Smooth muscle cell of the brain vasculature (primary cell): ENCODE measurements at places on chromosomes 1 and 21.
A peak's percentile ranks its signal among the peaks of the same experiment; 100 is the strongest.

DNA sequence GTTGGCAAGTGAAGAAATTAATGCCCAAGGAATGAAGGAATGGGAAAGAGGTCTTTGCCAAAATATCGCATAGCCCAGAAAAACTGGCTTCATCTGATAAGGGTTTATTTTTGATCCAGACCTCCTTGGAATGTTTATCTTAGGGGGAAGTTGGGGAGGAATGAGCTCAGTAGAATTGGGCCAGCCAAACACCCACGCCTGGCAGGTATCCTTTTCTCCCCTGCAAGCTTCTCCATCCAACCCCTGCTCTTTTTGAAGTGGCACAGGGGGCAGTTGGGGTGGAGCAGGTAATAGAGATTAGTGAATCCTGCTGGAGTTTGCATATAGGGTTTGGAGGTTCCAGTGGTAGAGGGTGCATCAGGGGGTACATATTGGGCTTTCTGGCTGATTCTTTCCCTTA is 21.1 kb downstream of the INTS3 start:
- no peak for DNase-seq

- no peak for DNase-seq
These were observed 58.0 kb downstream of the NKAIN1 start for GRCh38 chr1:31181515-31182343.

DNA sequence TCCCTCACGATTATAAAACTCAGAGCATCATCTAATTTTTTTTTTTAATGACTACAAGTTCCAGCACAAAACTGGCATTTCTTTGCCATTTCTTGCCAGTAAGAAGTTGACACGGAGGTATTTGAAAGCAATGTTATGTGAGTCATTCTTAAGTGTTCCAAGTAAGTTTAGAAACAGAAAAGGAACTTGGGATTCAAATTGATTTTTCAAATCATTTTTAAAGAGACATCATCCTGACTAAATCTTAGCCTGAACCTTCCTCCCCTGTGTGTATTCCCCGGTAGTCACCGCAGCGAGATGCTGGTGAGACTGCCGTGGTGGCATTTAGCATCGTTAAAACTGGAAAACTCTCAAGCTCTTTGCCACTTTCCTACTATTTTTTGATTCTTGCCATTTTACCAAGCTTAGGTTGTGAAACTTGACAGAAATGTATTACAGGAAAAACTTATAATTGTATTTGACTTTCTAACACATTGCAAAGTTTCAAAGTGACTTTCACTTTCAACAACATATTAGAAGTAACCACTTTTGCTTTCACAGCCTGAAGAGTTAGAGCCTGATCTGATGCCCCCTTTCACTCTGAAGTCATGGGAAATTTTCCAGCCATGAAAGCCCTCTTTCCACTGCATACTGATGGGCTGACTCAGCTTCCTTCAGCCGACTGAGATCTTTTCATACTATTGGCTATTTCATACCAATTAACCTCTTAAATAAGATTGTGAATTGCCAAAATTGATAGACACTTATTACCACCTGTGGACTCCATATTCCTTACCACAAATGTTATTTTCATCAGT is 61.4 kb downstream of the OLFML2B start:
- DNase-seq = peak; percentile 45

GRCh38 chr1:32713081-32713480 is 10.5 kb upstream of the SYNC start:
- DNase-seq = no peak

DNA sequence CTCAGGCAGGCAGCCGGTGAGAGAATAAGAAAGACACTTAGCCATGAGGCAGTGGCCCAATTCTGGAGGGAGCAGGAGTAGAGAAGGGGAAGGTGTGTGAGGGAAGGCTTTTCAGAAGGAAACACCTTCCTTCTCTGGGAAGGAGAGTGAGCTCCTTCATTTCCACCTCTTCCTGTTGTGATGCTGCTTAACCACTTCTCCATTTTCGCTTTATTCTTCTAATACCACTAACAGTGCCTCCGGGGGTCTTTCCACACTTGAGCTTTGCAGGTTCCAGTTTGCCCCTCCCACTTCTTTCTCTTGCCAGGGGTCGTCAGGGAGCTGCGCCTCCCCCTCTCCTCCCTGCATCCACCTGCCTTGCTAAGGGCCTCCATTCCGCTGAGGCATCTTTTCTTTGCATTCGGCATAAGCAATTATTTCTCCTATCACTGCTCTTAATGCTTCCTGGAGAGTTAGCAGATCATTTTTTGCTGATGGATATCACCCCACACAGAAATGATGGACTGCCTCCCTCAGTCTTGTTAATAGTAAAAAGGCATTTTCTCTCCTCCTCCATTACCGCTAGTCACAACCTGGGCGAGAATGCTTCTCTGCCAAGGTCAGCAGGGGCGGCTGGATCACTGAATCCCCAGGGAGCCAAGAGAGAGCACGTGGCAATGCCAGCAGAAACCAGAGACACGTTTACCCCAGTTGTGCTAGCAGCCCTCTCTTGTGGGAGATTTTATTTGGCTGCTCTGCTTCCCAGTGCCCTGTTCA is 74.8 kb downstream of the ELAVL4 start:
- DNase-seq = no peak

DNA sequence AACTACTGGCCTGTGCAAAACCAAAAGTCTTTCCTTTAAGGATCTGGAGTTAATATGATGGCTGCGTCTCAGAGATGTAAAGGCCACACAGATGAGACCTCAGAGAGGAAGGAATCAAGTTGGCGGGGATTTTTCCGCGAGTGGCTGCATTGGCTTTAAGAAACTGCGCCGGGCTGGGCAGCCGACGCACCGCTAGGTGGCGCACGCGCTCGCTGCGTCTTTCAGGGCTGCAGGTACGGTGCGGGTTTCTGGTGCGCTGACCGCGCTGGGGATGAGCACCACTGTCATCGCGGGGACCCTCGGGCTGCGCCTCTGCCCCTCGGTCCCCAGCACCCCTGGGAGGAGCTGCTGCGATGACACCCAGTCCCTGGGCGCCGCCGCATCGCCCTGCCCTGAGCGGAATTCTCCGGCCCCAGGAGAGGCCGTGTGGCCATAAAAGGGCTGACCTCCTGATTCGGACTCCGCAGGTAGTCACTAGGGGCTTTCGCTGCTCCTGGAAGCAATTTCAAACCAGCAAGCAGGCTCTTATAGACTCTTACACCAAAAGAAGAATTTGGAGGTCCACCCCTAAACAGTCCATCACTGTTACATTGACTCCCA is 241.0 kb downstream of the KCNJ6 start:
- DNase-seq = peak; percentile 28

GRCh38 chr1:154154534-154155191 is at the start of gene NUP210L:
TSS of gene NUP210L (minus strand) at chr1:154155073.
- no peak for DNase-seq

DNA sequence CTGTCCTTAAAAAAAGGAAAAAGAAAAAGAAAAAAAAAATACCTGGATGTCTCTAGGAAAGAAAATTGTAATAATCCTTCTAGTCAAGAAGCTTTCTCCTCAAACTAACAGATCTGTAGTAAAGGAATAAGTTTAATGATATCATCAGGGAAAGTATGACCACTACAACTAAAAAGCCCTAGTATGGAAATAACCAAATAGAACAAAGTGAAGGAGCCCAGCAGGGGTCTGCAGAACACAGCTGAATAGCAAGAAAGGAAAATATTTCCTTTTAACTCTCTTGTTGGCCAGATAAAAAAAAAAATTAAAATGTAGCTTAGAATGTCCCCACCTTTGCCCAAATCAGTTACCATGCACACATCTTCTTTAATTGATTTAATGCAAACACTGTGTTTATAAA is 43.2 kb downstream of the PRRX1 start:
- no peak for DNase-seq

GRCh38 chr21:20016435-20017005 is 981.7 kb upstream of the NCAM2 start:
- DNase-seq = no peak
